Activated CD8-positive, alpha-beta memory T cell treated with anti-CD3 and anti-CD28 coated beads for 1 hour (primary cell): ENCODE measurements at places on chromosomes 3 and 15.

DNA sequence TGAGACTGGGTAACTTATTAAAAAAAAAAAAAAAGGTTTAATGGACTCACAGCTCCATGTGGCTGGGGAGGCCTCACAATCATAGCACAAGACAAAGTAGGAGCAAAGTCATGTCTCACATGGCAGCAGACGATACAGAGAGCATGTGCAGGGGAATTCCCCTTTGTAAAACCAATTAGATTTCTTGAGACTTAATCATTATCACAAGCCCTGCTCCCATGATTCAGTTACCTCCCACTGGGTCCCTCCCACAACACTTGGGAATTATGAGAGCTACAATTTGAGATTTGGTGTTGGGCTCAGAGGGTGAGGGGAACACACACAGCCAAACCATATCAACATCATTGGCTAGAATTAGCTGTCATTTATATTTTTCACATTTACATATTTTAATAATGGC, 221.0 kb downstream of the RSRC1 start:
- no peak for DNase-seq

DNA sequence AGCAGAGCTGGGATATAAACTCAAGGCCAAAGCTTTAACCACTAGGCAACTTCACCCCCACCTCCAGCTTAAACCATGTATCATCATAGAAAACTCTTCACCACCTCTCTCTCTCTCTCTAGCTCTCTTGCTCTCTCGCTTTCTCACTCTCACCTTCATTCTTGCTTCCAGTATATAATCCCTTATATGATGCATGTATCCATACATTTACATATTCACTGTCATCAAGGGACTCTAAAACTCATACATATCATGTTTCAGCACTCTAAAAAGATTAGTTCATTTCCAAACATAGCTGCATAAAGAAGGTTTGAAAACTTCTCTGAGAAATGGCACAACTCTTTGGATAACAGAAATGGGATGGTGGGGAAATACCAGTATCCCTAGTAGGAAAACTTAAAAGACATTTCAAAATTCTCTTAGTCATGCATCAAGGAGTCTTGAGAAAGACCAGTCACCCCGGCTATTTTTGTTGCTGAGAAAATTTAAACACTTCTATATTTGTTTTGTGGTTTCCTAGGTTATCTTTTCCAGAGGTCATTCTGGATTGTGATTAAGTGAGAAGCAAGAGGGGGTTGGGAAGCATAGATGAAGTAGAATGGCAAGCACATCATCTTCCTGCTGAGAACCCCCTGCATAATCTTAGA, 447.8 kb upstream of the THBS1 start:
- DNase-seq, result no peak

DNA sequence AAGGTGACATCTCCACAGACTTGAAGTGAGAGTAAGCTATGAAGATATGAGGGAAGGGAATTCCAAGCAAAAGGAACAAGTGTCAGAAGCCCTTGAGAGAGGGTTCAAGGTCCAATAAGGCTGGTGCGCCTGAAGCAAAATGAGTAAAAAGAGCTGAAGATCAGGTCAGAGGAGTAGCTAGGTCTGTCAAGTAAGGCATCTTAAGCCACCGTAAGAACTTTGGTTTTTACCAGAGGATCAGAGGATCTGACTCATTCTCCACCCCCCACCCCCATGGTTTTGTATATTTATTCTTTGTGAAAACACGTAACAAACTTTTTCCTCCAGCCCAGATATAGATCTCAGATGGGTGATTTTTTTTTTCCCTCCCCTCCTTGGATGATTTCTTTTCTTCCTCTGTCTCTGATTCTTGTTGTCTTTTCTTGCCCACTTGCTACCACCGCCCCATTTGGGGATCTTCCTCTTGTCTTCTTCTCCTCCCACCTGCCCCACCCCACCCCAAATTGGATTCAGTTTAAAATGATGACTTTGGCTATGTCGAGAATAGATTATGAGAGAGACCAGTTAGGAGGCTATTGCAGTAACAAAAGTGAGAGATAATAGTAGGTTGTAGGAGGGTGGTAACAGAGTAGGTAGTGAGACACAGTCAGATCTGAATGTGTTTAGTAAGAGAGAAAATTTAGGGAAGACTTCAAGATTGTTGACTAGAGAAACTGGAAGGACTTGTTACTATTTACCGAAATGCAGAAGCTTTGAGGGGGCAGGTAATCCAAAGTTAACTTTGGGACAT, 6.1 kb downstream of the TRMT10C start:
- DNase-seq, result no peak

DNA sequence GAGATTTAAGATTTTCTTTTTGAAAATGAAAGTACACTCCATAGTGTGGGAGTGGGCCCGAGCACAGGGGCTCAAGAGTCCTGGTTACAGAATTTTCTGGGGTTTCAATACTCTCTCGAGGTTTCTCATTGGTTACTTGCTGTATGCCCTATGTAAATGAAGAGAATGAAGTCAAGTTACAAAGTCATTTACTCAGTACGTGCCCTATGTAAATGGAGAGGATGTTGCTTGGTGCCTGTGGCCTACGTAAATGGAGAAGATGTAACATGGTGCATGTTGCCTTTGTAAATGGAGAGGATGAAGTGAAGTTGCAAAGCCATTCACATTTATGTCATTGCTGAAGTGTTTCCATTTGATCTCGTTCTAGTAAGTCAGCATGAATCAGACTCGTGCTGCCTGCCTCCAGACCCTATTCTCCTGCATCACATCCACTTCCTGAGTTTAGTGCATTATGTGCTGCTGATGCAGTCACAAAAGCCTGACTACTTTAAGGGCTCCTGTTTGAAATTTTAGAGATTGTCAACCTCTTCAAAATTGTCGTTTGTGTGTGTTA, 302.0 kb downstream of the ZBBX start:
- no peak for DNase-seq

DNA sequence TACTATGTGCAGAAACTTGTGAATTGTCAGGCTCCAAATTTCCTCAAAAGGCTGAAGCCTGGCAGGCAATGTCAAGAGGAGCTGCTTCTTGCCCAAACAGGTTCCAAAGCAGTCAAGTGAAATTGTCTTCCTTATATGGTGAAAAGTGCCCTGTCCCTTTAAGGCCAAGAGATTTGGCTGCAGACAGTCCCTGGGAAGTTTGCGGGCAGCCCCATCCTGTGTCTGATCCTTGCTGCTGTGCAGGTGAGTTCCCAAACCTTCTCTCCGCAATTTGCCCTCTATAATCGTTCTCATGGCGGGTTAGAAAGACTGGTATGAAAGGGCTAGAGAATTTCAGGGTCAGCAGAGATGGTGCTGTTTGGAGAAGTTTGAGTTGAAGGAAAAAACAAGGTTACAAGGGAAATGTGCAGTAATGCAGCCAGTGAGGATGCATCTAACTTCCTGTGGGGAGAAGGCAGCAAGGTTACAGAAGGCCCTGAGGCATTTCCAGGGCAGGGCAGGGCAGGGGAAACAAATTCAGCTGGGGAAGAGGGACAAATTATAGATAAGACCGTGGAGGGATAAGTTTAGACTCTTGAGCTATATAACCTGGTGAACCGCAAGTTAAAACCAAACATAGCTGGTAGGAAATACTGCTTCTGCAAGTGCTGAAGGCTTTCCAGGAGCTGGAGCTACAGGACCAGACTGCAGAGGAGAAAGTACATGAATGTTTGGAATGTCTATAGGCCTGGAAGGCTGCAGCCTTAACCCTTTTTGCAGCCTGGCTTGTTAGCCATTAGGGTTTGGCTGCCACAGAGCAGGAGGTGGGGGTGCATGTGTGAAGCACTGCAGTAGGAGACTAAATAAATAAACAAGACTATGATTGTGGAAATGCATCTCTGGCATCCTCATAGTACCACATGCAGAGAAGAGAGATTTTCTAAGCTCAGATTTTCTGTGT, 256.2 kb upstream of the IL12A start:
- no peak for DNase-seq

- DNase-seq, result no peak
Observed at GRCh38 chr15:60555806-60556205, 76.9 kb upstream of the ICE2 start.

GRCh38 chr3:196273655-196274054, 13.9 kb downstream of the PCYT1A start:
- DNase-seq, result no peak

DNA sequence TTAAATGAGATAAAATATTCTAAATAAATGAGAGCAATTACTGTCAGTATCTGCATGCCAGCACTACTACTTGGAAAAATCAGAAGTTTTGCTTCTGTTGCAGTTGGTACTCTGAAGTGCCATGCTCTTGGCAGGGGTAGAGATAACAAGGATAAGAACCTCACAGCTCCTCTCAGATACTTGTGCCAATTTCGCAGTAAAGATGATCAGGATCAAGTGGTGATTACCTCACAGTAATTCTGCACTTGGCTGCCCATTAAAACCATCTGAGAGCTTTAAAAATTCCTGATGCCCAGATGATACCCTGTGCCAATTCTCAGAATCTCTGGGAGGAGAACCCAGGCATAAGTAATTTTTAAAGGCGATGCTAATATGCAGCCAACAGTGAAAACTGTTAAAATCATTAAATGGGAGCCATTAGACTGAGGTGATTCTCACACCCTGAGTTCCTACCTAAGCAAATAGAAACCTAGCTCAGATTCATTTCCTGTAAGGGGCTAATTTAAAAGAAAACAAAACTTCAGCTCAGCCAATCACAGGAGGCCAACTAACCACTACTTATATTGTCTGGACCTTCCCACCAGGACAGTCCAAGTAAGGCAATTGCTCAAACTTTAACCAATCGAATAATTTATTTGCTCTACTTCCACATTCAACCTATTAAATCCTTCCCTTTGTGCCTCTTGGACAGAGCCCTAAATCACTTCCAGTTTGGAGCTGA, 171.2 kb downstream of the KCNMB2 start:
- DNase-seq, result no peak

GRCh38 chr3:146650691-146651442, 45.7 kb upstream of the PLSCR5 start:
- no peak for DNase-seq

DNA sequence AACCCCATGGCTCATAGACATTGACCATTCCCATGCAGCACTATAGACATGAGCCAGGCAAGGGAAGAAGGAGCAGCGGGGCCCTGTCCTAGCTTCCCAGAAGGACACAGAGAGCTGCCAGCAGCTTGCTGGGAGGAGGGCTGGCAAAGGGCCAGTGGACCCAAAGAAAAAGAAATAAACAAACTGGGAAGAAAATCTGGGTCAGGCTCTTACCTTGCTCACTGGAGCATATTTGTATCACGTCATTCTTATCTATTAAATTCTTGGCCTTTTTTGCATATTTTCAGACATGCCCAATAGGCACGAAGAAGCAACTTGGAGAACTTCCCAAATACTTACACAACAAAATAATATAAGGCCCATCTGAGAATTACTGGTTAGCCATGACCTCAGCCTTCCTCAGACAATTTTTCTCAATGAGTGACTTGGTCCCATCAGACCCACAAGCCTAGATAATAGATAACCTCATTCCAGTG, 28.4 kb downstream of the RASGRP1 start:
- no peak for DNase-seq

- DNase-seq, result no peak
Observed at GRCh38 chr3:39147711-39148434, 5.5 kb downstream of the CSRNP1 start.

GRCh38 chr15:66647358-66647757, 54.7 kb upstream of the SMAD6 start:
- DNase-seq, result no peak

GRCh38 chr3:122989856-122990575, 37.5 kb downstream of the SEMA5B start:
- DNase-seq, result no peak

GRCh38 chr15:88543065-88543776, 3.3 kb downstream of the DET1 start:
- DNase-seq, result no peak

DNA sequence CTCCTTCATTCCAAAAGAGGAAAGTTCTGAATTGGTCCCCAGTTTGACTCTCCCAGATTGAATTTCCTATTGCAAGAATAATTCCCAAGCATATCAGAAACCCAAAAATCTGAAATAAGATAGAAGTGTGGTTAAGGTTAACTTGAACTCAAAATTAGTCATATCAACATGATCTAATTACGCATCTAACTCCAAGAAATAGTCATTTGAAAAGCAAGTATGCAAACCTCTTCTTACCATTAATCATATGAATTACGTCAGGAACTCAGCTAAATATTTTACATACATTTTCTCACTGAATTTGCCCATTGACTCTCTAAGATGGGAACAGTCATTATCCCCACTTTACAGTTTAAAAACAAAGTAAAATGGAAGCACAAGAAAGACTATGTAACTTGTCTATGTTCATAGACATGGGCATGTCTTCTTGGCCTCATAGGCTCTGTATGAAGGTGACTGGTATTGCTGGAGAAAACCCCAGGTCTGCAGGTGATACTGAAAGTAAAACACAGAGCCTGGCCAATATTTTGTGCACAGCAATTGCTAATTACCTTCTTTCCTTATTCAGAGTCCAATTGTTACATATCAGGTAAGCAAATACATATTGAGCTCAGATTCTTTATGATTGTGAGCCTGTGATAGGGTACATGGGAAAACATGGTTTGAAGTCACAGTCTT, 139.2 kb downstream of the ATP8B4 start:
- DNase-seq, result no peak

DNA sequence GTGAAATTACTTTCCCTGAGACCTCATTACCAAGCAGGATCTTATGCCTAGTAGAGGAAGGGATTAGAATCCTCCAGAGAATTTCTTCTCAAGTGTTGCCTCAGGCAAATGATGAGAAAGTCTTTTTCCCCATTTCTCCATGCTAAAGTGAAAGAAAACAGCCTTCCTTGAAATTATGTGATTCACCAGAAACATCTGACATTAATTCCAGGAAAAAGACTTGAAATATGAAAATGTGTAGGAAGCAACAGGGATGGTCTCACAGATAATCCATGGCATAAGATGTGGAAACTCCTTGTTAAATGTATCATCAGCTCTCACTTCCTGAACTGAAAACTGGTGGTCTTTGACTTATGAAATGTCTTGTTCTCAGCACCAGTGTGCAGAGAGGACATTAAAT, 17.9 kb upstream of the ABI3BP start:
- no peak for DNase-seq

- DNase-seq, result no peak
Observed at GRCh38 chr3:69490235-69490634, 104.3 kb upstream of the FRMD4B start.

DNA sequence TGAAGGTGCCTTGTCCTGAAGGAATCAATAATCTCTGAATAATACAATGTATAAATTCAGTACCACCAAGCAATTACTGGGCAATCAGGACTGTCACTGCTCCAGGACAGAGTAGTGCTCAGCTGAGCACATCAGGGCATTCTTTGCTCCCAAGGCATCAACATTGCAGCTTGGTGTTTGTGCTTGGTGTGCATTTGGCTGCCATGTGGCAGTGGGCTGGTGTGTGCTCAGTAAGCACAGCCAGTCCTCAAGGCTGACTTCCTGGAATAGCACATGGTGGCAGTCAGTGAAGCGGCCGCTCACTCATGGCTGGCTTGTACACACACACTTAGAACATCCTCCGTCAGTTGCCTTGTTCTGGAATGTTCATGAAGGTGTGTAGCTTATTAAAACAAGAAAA, 217.0 kb downstream of the EPHB1 start:
- DNase-seq, result no peak

- DNase-seq, result no peak
Observed at GRCh38 chr3:33749546-33750210, 31.6 kb upstream of the CLASP2 start.

GRCh38 chr3:197580253-197580691, 24.5 kb upstream of the BDH1 start:
- DNase-seq, result no peak

GRCh38 chr3:120648290-120648689, 33.7 kb downstream of the HGD start:
- no peak for DNase-seq
